ENCODE measurements at places on chromosomes 13 and 19. TPM values are rescaled to one million over a fixed set of nuclear protein-coding genes. Genes with fewer than 3 reads are reported as not detected.

The CRX gene
- total RNA-seq, result not detected

The PRR19 gene
- total RNA-seq, result under 0.01 TPM

The STK11 gene
- total RNA-seq, result 58.4 TPM

The LILRB1 gene
- total RNA-seq, result not detected

The PRTN3 gene
- not detected for total RNA-seq

The STX10 gene
- 84.5 TPM for total RNA-seq
